ENCODE measurements at places on chromosomes 2 and 18. TPM values are rescaled to one million over a fixed set of nuclear protein-coding genes. Genes with fewer than 3 reads are reported as not detected.

ZCCHC2 gene
- 19.0 TPM for polyA plus RNA-seq

HDAC4 gene
- polyA plus RNA-seq: 13.3 TPM

COL4A4 gene
- polyA plus RNA-seq: 48.6 TPM

CD8B gene
- 0.88 TPM for polyA plus RNA-seq

SOX11 gene
- 22.9 TPM for polyA plus RNA-seq

CYP26B1 gene
- polyA plus RNA-seq: 13.8 TPM

CNTNAP5 gene
- polyA plus RNA-seq: 0.03 TPM

CCDC148 gene
- 11.4 TPM for polyA plus RNA-seq

DNA sequence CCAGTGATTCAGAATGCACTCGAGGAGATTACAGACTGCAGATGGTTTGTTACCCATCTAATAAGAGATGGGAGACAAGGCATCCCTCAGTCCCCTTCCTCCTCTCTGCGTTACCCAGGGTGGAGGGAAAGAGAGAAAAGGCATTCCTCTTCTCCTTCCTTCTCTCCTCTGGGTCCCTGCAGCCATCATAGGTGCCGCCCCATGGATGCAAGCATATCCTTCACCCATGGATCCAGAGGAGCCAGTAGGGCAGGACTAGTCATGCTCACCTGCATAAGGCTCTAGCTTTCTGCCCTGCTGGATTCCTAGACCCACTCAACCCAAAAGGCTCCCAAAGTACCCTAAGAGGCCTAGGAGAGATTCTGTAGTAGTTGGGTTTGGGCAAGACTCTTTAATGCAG, 20.4 kb downstream of the CMPK2 start:
- DNase-seq: no peak

DNA sequence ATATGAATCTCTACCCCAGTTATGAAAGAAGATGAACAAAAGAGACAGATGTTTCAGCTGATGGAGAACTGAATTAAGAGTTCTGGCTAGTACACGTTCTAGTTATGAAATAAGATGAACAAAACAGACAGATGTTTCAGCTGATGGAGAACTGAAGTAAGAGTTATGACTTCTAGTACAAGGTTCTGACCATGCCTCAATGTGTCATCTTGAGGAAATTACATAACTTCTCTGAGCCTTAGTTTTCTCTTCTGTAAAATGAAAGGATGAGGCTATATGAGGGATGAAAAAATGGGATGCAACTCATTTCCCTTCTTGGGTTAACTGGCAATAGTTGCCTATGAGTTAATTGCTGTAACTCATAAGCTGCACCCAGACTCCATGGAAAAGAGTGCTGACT, 92.9 kb upstream of the WDR75 start:
- no peak for DNase-seq

DNA sequence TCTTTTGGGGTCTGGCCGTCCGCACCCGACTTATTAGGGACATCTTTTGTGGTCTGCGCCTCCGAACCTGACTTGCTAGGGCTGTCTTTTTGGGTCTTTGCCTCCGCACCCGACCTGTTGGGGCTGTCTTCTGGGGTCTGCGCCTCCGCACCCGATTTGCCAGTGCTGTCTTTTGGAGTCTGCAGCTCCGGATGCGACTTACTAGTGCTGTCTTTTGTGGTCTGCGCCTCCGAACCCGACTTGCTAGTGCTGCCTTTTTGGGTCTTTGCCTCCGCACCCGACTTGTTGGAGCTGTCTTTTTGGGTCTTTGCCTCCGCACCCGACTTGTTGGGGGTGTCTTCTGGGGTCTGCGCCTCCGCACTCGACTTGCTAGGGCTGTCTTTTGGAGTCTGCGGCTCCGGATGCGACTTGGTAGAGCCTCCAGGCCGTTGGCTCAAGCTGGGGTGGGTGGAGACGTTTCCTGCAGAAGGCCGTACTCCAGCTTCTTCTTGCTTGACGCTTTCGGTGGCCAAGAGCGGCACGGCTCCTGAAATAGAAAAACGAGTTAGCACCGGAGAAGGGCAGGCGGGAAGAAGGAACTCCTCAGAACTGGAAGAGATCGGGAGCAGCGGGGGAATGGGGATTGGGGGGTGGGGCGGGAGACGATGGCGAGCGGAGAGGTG, 498 bp downstream of the TGOLN2 start:
- no peak for DNase-seq

- no peak for DNase-seq
Measured at GRCh38 chr2:176769499-176770370, 442.9 kb upstream of the HNRNPA3 start.

GRCh38 chr2:191545361-191545760, 132.6 kb upstream of the NABP1 start:
- no peak for DNase-seq

DNA sequence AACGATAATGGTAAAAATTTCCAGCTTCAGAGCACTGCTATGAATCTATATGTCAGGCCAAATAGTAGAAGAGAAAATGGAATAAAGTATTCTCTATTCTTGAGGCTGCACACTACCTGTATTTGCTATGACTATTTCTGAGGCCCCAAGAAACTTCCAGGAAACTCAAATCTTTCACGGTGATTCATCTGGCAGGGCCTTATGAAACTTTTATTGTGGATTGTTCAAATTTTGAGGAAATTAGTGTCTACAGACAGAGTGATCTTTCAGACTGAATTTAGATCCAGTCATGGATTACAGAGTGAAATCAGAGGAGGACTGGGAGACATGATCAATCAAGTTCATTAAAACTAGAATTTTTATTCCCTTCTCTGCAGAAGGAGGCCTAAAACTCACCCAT, 4.1 kb upstream of the VSNL1 start:
- DNase-seq: no peak

DNA sequence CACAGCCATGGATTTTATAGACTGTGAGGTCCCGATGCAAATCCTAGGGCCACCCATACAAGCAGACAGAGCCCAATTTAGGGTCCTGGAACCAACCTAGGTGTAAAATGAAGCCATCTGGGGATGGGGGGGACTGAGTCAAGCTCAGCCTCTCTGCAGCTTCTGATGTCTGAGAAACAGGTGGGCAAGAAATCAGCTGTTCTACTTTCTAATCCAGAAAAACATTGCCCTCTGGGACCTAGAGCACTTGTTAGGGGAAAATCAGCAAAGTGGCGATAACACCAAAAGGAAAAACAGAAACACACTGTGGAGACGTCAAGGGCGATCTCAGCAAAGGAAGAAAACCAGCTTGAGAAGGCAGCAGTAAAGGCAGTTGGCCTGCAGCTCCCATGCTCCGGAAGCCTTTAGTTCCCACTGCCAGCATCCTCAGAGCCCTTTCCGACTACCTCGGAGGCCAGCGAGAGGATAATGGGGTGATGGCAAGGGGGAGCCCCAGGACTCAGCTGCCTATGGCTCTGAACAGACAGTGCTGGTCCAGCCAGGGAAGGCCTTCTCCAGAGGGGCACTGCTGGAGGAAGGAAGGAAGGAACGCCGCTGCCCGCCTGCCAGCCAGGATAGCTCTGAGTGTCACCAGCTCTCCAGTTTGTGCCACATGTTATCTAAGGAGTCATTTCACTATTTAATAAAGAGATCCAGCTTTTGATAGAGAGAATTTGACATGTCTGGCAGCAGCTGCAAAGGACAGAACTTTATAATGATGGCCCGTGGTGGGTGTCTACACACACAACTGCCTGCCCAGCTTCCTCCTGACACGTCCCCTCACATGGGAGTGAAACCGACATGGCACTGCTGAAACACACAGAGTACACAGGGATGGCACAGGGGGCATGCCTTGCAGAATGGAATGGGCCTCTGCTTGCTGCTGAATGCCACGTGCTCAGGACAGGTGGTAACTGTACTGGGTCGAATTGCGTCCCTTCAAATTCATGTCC, 37.7 kb downstream of the HS1BP3 start:
- DNase-seq: no peak

DNA sequence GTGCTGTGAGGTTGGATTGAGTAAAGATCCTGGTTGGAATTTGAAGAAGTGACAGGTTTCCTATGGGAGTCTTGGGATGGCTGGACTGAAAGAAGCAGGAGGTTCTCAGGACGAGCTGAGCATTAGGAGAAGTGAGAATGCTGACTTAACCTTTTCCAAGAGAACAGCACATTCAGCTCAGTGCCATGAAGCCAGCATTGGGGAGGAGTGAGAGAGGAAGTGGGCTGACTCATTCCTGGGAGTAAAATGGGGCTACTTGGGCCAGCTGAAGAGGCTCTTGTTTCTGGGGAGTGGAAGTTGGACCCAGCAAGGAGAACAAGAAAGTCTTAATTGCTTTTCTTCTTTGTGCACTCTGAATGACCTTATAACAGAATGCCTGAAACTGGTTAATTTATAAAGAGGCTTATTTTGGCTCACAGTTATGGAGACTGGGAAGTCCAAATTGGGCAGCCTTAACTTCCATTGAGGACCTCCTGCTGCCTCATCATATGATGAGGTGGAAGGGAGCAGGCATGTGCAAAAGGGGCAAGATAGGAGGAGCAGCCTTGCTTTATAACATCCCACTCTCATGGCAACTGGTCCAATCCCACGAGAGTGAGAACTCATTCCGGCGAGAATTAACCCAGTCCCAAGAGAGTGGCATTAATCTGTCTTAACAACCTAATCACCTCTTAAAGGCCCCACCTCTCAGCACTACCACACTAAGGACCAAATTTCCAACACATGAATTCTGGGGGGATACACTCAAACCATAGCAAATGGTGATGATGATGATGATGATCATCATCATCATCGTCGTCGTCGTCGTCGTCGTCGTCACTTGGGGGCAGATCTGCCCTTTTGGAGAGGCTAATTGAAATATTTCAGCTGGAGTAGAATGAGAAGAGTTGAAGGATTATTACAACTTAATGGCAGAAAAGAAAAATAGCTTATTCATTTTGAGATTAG, 26.1 kb downstream of the DGUOK start:
- no peak for DNase-seq

DNA sequence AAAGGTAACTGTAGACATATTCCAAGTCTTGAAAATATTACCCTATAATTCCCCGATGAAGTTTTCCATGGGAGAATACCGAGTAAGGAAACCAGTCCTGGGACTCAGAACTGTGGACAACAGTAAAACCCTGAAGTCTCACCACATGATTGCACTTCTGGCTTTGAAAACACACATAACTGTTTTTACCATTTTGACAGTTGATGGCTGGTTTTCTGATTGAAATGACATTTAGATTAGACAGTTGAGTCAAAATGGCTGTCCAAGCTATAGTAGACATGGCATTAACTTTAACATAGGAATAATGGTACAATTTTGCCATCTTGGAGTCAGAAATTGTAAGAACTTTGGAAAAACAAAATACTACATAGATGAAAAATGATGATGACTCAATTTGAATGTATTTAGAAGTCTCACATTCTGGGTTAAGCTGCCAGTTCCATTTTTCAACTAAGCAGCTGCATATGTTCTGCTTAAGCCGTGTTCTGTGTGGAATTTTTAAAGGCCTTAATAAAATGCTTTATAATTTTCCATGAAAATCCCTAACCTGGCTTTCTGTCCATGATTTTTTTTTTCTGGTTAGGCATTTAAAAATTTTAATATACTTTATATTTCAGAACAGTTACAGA, 38.3 kb upstream of the WIPF1 start:
- DNase-seq: no peak

- no peak for DNase-seq
Measured at GRCh38 chr2:45680351-45680967, 29.0 kb downstream of the PRKCE start.

- no peak for DNase-seq
Measured at GRCh38 chr18:79950515-79951341, 725 bp downstream of the SLC66A2 start.

- DNase-seq: no peak
Measured at GRCh38 chr2:172288603-172289002, 138.8 kb upstream of the ITGA6 start.

DNA sequence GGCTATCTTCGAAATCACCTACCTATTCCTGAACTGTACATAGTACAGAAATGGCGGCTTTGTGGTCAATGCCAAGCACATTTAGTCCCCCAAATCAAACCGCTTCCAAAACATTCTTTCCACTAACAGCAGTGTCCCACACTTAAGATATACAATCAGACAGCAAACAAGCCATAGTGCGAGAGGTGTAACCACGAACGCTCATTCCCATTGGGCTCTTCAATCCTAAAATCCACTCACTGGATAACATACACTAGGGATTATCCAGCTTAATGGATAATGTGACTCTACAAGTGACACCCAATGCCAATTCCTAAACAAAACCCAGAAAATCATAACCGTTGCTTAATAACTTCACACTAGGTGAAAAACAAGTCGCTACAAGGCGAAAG, 2.0 kb downstream of the XPO1 start:
- no peak for DNase-seq

GRCh38 chr2:213490087-213490486, 205.8 kb downstream of the SPAG16 start:
- no peak for DNase-seq

GRCh38 chr2:144484201-144484948, 35.5 kb downstream of the ZEB2 start:
- DNase-seq: no peak

DNA sequence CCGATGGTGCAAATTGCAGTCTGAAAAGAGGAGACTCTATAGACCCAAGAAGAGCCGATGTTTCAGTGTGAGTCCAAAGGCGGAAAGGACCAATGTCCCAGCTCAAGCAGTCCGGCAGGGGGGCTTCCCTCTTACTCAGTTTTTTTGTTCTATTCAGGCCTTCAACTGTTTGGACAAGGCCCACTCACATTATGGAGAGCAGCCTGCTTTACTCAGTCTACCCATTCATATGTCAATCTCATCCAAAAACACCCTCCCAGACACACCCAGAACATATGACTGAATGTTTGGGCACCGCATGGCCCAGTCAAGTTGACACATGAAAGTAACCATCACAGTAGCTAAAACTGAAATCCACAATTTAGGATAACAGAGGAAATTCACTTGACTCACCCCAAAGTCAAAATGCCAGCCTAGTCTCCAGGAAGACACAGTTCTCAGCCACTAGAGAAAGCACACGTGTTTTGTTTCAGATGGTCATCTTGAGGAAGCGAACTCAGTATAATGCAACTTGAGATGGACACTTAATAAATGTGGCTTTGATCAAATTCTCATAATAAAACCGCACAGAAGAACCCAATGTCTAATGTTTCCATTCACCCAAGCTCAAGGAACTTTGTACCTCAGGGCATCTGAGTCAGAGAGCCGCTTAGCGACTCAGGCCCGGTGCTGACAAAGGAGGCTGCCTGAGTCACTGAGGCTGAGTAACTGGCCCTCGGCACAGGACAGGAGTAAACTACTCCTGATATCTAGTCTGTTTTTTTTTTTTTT, 2.4 kb downstream of the FHL2 start:
- DNase-seq: no peak

DNA sequence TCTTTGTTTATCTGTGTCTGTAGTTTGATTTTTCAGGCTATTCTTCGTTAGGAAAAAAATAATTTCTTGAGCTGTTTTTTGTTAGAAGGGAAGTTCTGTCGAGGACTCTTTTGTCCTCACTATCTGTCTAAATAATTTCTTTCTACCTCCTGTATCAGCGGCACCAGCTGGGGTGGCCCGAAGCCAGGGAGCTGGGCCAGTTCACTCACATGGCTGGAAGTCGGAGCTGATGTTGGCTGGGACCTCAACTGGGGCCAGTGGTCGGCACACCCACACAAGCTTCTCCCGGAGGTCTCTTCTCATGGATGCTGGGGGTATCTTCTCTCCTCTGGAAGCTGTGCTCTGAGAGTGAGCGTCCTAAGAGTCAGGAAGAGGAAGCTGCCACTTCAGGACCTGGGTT, 8.0 kb upstream of the PDIA6 start:
- no peak for DNase-seq

- DNase-seq: no peak
Measured at GRCh38 chr2:98300141-98300874, 45.9 kb upstream of the CNGA3 start.

Data from left kidney (tissue), 8 donors.